ENCODE measurements at places on chromosomes 2 and 18. TPM values are rescaled to one million over a fixed set of nuclear protein-coding genes. Genes with fewer than 3 reads are reported as not detected.

The GPR39 gene
- 3.3 TPM for polyA plus RNA-seq

- no peak for DNase-seq
Observed at GRCh38 chr2:59677158-59677557, 876.3 kb downstream of the BCL11A start.

The C2orf92 gene
- 25.4 TPM for polyA plus RNA-seq

DNA sequence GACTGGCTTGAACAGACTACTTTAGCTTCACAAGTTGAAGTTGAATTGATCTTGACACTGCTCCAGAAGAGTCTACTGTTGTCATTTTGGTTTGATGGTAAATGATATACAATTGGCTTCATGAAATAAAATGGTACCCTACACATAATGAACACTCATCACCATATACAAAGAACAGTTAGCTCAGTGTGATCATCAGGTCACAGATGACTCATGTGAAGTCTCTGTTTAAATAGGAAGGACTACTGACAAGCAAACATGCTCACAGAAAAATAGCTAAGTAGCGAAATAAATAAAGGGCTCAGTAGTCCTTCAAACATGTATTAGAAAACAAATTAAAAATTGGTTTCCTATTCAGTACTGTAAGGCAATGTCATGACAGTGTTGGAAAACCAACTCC, 96.2 kb downstream of the MEIS1 start:
- no peak for DNase-seq

The IL18RAP gene
- 0.27 TPM for polyA plus RNA-seq

DNA sequence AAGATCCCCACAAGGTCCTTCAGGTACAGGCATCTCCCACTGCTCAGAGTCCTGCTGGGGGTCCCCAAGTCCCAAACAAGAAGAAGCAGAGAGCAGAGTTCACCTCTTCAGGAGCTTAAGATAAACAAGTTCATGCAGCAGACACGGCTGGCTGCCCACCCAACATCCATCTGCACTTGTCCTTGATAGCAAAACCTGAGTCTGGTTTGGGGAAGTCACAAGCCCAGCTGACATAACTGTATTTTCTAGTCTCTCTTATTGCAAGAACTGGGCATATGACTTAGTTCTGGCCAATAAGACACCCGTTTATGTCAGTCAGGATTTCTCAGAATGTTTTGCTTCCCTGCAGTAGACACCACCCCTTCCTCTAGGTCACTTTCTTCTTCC, 31.8 kb downstream of the AFF3 start:
- no peak for DNase-seq

DNA sequence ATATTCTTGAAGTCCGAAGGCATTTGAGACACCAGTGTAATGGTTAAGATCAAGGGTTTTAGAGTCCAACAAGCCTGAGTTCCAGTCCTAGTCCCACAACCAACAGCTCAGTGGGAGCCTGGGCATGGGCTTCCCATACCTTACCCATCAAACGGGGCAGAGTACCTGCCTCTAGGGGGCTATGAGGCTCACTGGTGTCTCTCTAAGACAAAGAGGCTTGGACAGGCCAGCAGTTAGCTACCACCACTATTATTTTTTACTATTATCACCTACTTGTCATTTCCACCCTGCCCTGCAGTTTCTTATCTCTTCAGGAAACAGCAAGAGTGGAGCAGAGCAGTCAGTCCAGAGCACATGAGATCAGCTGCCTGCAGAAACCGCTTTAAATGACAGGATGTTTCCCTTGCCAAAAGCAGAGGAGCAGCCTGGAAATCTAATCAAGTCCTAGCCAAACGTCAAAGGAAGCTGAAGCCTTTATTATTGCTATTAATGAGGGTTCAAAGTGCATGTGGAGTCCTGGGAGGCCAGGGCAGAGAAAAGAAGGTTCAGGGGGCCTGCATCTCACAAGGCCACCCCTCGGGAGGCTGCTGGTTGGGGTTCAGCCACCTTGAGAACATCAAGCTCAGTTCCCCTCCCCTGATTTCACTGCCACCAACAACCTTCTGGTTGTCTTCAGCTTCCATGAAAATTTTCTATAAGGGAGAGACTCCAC, 66.6 kb downstream of the STPG4 start:
- DNase-seq, result no peak

The SLC9A2 gene
- polyA plus RNA-seq, result 8.0 TPM

The STEAP3 gene
- 1.3 TPM for polyA plus RNA-seq

The C1QL2 gene
- not detected for polyA plus RNA-seq

The ASXL3 gene
- polyA plus RNA-seq, result 7.8 TPM

- no peak for DNase-seq
Observed at GRCh38 chr2:76544901-76545300, 834.2 kb upstream of the GCFC2 start.

DNA sequence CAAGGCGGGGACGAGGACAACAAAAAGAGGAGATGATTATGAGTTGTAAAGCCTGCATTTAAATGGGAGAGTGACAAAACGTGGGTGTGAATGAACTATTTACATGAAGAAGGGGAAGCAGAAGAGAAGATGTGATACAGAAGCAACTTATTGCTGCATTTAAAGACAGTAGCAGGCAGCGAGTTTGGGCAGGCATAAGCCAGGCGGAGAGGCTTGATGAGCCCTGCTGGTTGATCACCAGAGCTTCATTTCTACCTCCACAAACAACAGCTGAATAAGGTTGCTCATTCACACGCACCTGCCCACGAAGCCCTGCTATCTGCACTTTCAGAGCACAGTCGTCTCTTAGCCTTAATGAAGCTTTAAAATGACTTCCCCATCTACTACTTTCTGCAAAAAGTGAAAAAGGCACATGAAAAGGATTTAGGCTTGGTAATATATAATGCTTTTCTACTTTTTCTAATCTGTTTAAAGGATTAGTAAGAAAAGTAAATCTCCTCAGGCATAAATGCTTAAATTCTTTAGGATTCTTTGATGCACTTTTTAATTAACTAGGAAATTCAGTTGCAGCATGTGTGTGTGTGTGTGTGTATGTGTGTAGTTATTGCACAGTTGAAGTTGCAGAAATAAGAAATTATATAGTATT, 3.1 kb downstream of the SLC38A11 start:
- no peak for DNase-seq

The FSHR gene
- polyA plus RNA-seq, result not detected

The FASTKD2 gene
- polyA plus RNA-seq, result 46.8 TPM

- no peak for DNase-seq
Observed at GRCh38 chr2:54655046-54655809, 68.2 kb upstream of the EML6 start.

- no peak for DNase-seq
Observed at GRCh38 chr18:9055185-9055584, 47.3 kb upstream of the NDUFV2 start.

DNA sequence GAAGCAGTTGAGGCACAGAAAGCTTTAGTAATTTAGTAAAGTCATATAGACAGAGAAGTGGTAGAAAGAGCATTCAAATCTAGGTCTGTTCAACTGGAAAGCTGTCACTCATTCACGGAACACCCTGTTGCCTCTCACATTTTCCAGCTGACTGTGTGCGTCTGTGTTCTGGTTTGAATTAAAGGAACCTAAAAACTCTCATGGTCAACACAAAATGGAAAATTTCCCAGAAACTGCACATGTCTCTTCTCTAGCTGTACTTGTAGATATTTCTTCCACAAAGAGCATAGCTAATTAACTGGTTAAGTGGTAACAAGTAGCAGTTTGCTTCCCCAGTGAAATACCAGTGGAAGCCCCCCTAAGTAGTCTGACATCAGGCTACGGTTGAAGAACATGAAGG, 390.8 kb downstream of the TGIF1 start:
- no peak for DNase-seq

The CYP26B1 gene
- 13.8 TPM for polyA plus RNA-seq

The C2orf76 gene
- polyA plus RNA-seq, result 20.3 TPM

DNA sequence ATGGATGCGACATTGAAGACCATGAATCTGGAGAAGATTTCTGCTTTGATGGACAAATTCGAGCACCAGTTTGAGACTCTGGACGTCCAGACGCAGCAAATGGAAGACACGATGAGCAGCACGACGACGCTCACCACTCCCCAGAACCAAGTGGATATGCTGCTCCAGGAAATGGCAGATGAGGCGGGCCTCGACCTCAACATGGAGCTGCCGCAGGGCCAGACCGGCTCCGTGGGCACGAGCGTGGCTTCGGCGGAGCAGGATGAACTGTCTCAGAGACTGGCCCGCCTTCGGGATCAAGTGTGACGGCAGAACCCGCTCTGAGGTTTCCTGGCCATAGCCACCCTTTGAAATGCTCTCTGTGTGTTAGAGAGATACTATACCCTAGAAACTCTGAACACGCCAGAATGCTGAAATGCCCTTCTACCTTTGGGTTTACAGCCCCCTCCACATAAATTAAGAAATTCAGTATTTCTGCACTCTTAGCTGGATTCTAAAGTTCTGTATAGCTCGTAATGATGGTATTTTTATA, 659 bp downstream of the CHMP1B start:
- DNase-seq, result peak; percentile 40

DNA sequence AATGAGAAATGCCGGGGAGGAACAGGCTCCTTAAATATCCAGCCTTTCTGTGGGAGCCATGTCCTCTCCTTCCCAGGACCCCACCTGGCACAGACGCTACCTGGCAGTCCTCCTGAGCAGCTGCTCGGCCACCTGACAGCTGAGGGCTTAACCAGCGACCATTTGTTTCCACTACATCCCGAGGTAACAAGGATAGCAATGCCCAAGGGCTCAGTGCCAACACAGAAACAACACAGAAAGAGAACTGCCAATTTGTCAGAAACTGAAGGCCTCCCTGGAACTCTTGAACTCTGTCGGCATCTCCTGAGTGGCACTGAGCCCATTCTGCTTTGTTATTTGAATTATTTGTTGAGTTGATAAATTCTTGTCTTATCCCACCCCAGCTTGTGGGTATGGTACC, 122.2 kb upstream of the ARHGAP28 start:
- no peak for DNase-seq

- no peak for DNase-seq
Observed at GRCh38 chr2:118539290-118539689, 308.2 kb downstream of the EN1 start.

The KLHL14 gene
- 33.1 TPM for polyA plus RNA-seq

DNA sequence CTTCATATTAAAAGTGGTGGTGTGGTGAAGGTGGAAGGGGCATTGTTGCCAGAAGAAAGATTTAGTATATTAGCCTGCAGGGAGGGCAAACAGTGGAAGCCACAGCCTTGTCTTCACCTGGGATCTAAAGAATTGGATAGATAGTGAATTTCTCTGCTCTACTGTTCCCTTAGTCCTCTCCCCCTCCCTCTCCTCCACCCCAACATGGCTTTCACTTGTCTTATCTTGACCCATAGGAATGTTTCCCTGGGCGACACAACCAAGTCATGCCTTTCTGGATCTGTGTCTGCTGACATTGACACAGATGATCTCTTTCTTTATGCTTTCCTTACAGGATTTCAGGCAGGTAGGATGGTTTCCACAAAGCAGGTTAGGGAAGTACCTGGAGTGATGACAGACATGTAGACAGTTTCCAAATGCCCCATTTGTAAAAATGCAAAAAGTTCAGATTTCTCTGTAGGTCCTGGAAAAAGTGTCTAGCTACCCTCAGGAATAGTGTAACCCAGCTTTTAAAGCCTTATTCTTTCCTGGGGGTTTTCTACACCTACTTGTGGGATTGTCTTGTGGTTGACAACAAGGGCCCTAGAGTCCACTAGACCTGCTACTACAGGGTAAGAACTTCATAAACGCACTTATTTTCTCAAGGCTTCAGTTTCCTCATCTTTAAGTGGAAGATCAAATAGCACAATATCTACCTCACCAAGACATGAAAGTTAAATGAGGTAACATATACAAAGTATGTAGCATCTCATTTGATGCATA, 184.2 kb upstream of the SP5 start:
- DNase-seq, result no peak

- no peak for DNase-seq
Observed at GRCh38 chr2:183409662-183410061, 285.4 kb downstream of the NUP35 start.

DNA sequence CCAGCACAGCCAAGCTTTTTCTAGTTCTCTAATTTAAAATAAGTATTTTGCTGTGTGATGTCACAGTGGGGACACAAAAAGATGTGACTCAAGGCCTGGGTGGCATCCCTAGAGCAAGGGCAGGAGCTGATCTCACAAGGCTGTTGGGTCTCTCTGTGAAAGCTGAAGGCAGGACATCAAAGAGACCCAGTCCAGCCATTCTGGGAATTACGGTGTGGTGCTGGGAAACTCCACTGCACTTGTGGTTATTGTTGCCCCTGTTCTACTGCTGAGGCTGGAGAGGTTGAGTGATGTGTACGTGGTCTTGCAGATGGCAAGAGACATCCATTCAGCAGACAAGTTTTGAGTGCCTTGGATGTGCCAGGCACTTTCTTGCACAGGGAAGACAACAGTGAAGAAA, 352.9 kb downstream of the CYRIA start:
- no peak for DNase-seq

DNA sequence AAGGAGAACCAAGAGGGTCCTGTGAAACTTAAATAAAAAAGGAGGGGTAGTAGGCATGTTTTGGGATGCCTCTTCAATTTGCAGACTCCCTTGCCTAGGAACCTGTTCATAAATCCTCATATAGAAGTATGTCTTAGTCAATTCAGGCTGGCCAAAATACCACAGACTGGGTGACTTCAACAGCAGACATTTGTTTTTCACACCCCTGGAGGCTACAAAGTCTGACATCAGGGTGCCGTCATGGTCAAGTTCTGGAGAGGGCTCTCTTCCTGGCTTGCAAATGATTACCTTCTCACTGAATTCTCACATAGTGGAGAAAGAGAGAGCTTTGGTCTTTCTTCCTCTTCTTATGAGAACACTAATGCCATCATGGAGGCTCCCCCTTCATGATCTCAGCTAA, 4.1 kb upstream of the TCF4 start:
- DNase-seq, result no peak

GRCh38 chr2:64534363-64534762, 10.2 kb downstream of the AFTPH start:
- no peak for DNase-seq

The FER1L5 gene
- polyA plus RNA-seq, result 1.9 TPM

DNA sequence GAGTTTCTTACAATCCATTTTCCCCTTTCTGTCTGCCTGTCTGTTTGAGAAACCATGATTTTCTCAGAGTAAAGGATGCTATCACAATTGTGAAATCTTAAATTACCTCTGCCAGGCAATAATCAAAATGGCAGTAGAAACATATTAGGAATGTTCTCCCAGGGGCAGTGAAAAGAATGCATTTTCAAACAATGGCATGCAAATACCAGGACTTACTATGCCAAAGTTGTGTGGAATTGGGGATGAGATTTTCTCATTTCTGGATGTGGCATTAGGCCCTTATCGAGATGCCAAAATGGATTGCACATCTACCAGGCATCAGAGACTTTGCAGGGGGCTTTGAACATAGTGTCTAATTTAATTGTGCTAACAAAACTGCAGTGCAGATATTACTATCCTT, 821.4 kb downstream of the RNF144A start:
- DNase-seq, result no peak

The ZSWIM2 gene
- polyA plus RNA-seq, result not detected

The TRABD2A gene
- polyA plus RNA-seq, result 0.96 TPM

- no peak for DNase-seq
Observed at GRCh38 chr2:103396152-103396551, 634.3 kb downstream of the TMEM182 start.

The UGT1A7 gene
- 0.07 TPM for polyA plus RNA-seq

The IL1F10 gene
- not detected for polyA plus RNA-seq

DNA sequence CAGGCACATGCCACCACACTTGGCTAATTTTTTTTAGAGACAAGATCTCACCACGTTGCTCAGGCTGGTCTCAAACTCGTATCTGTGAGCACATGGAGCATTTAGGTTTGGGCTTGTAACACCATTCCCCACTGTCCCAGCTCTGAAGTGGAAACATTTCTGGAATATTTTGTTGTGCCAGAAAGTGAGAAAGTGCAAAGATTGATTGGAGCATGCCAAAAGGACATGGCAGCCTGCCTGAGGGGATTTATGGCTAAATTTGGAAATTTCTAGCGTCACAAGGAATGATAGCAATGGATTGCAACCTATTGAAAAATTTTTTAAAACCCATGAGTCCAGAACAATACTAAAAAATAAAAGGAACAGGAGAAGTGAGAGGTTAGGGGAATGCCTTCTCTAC, 136.8 kb downstream of the ESCO1 start:
- no peak for DNase-seq
